SK-N-DZ (cell line): ENCODE measurements at places on chromosomes 2 and 18.

- peak; percentile 88 for DNase-seq
Observed at GRCh38 chr18:34222307-34223163, 2.2 kb downstream of the NOL4 start.

GRCh38 chr2:99607861-99608491, 118.2 kb upstream of the REV1 start:
- DNase-seq = no peak

- no peak for DNase-seq
Observed at GRCh38 chr2:153818242-153818641, 53.5 kb upstream of the GALNT13 start.

DNA sequence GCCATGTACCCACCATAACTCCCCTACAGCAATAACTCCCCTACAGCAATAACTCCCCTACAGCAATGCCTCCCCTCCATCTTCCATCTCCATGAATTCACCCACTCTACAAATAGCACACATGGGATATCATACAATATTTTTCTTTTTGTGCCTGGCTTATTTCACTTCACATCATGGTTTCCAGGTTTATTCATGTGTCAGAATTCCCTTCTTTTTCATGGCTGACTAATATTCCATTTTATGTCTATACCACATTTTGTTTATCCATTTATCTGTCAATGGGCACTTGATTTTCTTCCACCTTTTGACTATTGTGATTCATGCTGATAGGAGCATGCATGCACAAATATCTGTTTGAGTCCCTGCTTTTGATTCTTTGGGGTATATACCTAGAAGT, 178.3 kb downstream of the SMAD7 start:
- no peak for DNase-seq

GRCh38 chr2:63675026-63675425, 86.3 kb downstream of the MDH1 start:
- no peak for DNase-seq

DNA sequence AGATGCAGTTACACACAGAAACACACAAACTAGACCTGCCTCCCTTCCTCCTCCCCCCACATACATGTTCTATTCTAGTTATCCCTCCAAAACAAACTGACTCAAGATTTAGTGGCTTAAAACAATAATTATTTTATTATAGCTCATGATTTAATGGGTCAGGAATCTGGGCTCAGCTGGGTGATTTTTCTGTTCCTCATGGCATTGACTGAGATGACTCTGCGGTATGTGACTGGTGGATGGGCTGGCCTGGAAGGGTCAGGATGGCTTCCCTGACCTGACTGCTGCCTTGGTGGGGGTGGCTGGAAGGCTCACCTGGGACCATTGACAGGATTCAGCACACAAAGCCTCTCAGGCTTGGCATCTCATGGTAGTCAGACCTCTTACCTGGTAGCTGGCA, 33.7 kb upstream of the NTSR2 start:
- DNase-seq = no peak

DNA sequence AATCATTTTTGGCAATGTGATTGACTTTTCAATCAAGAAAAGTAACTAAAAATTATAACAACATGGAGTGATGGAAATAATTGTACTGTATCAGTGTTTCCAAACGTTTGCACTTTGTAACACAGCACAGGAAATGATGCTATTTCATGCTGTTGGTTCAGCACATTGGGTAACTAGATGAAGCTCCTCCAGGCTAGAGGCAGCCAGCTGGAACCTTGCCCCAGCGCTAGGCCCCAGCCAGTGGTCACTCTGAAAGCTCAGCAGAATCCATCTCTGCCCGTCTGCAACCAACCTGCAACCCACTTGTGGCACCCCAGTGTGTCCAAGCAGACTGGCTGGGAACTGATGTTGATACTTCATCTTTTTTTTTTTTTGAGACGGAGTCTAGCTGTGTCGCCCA, 15.3 kb downstream of the UNC50 start:
- DNase-seq = no peak

- no peak for DNase-seq
Observed at GRCh38 chr2:201930831-201931230, 102.8 kb upstream of the FZD7 start.

GRCh38 chr2:98548920-98549818, 59.1 kb downstream of the COA5 start:
- DNase-seq = no peak

DNA sequence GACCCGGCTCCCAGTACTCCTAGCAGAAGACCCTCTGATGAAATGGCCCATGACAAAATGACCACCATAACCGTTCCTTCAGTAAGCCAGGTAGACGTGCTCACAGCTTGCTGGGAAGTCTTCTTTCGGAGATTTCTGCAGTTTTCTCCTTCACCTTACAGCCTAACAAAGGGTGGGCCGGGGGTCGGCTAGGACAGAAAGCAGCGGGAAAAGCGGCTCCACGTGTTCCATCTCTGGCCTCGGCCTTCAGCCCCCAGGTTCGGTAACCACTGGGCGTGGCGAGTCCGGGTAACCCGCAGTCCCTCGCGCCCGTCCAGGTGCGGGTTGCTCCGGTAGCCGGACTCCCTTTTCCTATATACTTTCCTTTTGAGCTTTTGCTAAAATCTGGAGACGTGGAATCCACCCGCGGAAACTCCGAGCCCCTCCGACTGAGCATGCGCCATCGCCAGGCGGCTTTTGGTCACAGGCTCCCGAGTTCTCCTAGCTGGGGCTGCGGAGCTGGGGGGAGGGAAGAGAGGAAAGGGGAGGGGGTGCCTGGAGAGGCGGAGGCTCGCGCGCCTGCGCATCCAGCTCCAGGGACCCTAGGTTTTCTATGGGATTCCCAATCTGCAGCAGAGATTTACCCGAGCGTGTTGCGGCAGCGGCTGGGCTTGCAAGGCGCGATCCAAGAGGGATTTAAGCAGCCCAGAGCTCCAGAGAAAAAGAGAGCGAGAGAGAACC, at the start of gene VSNL1:
Gene VSNL1, plus strand, starts transcription at position 604 of the 720 bp plus-strand sequence. CDS start 51,379 bp downstream, outside the sequence.
- DNase-seq = peak; percentile 91

- DNase-seq = no peak
Observed at GRCh38 chr2:113700186-113700841, 56.1 kb downstream of the SLC35F5 start.

GRCh38 chr18:13441736-13442135, 223.2 kb downstream of the LDLRAD4 start:
- no peak for DNase-seq

- peak; percentile 31 for DNase-seq
Observed at GRCh38 chr2:128380961-128381938, 62.6 kb upstream of the HS6ST1 start.
